ENCODE measurements at places on chromosomes 16 and 17.

DNA sequence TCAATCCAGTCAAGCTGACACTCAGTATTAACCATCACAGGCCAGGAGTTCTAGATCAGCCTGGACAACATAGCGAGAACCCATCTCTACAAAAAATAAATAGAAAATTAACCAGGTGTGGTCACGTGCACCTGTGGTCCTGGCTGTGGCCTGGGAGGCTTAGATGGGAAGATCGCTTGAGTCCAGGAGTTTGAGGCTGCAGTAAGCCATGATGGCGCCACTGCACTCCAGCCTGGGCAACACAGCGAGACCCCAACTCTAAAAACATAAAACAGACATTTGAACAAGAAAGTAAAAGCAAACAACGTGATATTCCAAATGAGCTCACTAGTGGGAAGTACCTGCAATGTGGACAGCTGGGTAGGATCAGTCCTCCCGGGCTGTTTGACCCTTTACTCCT, 41.9 kb downstream of the CRISPLD2 start:
- no peak for DNase-seq

- DNase-seq: no peak
Observed at GRCh38 chr16:22001591-22001990, 675 bp upstream of the PDZD9 start.

DNA sequence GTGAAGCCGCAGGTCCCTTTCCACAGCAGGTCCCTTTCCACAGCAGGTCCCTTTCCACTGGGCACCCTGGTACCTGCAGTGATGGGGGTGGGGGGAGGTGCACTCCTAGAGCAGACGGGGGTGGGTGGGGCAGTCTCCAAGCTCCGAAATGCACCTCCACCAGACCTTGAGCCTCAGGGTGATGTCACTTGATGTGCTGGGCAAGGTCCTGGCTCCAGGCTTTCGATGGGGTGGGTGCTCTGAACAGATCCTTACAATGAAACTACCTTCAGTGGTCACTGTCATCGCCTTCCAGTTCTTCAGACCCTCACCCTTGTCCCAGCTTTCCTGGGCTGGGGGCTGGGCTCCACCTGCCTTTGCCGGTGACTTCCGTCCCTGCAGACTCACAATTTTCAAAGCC, 1.5 kb upstream of the METRNL start:
- no peak for DNase-seq

DNA sequence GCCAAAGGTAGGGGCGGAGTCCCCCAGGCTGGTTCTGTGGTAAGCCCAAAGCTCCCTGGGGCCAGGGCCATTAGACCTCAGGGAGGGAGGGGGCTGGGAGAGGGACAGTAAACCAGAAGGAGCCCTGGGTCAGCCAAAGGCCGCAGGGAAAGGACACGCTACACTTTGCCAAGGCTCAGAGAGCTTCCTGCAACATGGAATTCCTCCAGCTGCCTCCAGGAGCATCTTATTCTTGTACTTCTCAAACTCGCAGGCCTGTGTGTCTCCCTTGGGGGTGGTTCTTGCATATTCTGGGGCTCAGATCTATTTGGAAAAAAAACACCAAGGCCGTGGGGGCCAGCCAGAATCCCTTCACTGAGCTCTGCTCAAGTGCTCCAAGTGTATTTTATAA, 25.1 kb downstream of the AKAP1 start:
- DNase-seq: no peak

DNA sequence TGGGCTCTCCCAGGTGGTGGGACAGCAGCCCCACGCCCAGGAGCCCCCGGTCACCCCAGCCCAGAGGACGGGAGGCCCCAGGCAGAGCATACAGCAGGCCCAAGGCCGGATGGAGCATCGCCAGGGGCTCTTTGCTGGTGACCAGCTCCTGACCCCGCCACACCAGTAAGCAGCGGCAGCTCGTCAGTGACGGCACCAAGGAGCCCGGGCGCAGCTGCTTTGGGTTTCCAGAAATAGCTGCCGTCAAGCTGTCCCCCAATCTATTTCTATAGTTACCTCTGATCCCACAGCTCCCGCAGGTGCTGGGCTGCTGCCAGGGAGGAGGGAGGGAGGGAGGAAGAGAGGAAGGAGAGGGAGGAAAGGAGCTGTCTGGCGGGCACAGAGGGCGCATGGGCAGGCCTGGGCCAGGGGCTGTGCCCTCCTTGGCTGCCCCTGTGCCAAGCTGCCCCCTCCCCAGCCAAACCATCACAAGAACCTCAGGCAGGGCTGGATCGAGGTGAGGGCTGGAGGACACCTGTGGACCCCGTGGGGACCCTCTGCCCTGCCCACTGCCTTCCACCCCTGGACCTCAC, 10.8 kb upstream of the RASD1 start:
- no peak for DNase-seq

- peak; percentile 79 for DNase-seq
Observed at GRCh38 chr17:50198026-50198669, 3.3 kb downstream of the COL1A1 start.

GRCh38 chr16:29700253-29700987, 21.4 kb downstream of the QPRT start:
- DNase-seq: peak; percentile 80

GRCh38 chr17:22695228-22695619, 1002.9 kb downstream of the KCNJ18 start:
- DNase-seq: no peak

DNA sequence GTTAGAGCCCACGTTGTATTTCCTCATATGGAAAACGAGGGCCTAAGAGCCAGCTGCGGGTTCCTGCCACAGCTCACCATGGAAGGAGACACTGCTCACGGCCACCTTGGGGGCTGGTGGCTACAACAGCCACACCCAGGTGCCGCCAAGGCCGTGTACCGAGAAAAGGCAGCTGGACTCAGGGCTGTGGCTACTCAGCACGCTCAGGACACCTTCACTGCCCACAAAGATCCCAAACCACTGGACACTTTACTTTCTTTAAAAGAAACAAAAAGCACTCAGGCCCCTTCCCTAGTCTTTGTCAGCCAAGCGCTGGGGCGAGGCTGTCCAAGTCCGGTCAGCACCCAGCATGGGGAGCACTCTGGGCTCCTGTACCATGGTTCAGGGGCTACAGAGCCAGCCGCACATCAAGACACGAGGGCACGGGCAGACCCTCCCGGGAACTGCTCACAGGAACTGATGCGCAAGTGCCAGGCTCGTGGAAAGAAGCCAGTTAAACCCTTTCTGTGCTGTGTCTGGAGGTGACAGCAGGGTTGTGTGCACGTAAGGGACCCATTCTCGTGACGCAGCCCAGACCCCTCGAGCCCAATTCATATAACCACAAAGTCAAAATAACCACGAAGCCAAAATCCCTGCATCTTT, 18.5 kb downstream of the SLC16A3 start:
- no peak for DNase-seq

All from GM13977 (cell line).